ENCODE measurements at places on chromosomes 2 and 18.

- no peak for DNase-seq
Observed at GRCh38 chr2:13050764-13051163, 334.0 kb downstream of the TRIB2 start.

GRCh38 chr2:71940695-71941094 lies 207.0 kb downstream of the CYP26B1 start:
- DNase-seq = no peak

DNA sequence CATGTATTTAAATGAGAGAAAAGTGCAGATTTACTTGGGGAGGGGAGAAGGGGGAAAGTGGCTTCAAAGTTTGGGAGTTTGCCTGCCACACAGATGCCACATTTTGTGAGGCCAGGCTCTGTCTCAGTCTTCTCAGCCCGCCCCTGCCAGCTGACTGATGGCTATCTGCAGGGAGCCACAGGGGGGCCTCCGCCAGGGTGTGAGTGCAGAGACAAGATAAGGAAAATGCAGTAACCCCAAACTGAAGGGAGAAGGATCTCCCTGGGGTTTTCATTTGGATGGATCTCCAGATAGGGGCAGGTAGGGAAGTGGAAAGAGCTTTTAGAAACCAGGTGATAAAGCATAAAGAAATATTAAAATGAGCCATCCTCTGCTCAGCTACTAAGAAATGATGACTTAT lies 128.8 kb downstream of the ZNF521 start:
- peak; percentile 68 for DNase-seq

GRCh38 chr2:64951306-64951953 lies 37.8 kb upstream of the SLC1A4 start:
- DNase-seq = no peak

DNA sequence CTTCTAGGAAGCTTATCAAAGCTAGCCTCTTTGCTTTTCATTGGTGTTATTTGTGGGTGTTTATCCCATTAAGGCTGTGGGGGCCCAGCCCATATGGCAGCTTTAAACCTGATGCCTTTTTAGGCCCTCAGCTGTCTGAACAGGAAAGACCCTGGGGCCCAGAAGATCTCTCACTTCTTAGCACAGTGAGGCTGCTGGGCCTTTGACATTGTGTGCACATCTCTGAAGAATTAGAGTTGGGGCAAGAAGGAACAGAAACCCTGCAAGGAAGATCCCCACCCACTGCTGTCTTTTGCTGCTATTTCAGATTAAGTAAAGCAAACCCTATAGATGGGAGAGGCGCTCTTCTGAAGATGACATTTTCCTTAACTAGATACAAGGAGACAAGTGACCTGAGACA lies 250.0 kb downstream of the SMAD2 start:
- no peak for DNase-seq

DNA sequence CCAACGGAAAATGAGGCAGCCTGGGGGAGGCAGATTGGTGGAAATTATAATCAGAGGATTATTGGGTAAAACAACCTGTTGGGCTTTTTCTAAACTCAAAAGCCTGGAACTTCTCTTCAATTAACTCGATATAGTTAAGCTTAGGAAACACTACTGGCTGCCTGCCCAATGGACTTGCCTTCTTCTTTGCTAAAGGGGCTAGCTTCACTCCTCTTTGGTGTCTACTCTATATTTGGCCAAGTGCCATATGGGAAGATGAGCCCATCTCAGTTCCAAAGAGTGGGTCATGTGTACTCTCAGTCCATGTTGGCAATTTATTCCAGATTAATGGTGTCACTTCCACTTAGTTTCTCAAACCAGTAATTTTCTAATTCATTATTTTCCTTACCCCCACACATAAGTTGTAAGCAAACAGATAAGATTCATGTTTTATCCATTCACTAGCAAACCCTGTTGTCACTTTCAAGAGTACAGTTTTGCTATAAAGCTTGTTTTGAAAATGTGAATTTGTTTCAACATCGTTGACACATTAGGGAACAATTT lies 34.3 kb downstream of the DARS1 start:
- no peak for DNase-seq

DNA sequence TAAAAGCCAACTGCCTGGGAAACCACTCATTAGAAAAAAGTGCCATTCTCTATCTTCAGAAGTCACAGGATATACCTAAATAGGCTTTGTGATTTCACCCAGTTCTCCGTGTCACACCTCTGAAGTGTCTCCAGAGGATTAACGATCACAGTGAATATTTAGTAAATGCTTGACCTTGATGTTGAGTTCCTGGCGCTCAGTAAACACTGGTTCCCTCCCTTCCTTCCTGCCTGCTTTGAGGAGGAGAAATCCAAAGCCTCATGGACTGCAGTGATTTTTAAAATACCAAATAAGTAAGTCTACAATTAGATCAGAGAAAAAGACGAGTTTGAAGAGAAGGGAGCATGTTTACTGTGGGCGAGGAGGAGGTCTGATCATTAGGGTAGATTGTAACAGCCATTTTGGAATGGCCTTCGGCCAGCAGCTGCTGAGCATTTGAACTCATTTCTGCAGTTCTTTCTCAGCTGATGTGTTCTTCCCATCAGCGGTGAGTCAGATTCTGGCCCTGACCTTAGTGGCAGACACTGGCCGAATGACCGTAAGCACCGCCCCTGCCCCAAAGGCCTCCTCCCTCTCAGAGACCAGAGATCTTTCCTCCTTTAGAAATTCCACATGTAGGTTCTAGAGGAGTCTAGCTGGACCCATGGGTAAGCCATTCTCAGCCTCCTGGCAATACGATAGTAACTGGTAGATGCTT lies 62.1 kb upstream of the SLC16A14 start:
- no peak for DNase-seq

GRCh38 chr2:221198309-221198708 lies 373.8 kb downstream of the EPHA4 start:
- DNase-seq = no peak

- peak; percentile 67 for DNase-seq
Observed at GRCh38 chr18:9951022-9951859, 37.4 kb downstream of the VAPA start.

DNA sequence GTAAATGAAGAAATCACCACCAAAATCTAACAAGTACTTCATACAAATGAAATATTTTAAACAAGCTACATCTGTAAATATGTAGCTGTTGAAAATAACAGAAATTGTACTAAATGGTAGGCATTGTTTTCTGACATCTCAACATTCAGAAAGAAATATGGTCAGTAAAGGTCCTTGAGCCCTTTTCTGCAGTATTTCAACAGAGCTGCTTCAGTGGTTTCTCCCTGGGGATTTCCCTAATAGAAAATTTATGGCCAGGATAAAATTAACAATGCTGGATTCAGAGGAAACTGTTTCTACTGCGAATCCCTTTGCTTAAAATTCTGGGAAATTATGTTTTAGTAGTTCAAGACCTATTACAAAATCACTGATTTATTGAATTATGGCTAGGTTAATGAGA lies 256.6 kb downstream of the PIEZO2 start:
- DNase-seq = no peak

- DNase-seq = no peak
Observed at GRCh38 chr2:45264227-45265225, 255.3 kb upstream of the SIX2 start.

GRCh38 chr2:42101206-42102023 lies 53.6 kb downstream of the PKDCC start:
- DNase-seq = peak; percentile 50

DNA sequence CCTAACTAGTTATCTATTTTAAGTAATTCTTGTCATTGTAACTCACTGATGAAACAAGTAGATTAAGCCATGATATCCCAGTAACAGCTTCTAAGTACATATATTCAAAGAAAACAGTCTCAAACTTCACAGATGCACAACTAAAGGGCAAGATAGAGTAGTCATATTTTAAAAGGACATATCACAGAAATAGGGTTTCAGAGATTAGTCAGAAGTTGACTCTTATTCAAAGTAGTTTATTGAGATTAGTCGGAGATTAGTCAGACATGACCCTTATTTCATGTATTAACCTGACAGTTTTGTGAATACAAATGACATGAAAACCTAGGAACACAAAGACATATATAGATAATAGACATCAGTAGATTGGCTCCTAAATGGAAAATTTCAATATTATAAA lies 15.9 kb upstream of the CHAC2 start:
- DNase-seq = no peak

DNA sequence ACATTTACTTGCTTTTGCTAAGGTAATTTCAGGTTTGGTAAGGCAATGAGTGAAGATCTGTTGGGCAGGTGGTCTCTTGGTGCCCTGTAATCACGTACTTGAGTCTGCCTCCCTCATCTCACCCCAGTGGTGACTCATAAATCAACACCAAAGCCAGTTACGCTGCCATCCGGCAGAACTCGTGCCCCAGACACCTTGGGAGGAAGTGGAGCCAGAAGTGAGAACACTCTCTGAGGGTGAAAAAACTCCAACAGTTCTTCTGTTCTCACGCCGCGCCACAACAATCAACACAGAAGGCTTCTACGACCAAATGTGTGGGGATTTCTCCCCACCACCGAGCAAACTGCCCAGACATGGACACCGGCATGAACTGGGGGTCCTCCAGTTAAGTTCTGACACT lies 206.2 kb downstream of the ARL4C start:
- DNase-seq = peak; percentile 85

DNA sequence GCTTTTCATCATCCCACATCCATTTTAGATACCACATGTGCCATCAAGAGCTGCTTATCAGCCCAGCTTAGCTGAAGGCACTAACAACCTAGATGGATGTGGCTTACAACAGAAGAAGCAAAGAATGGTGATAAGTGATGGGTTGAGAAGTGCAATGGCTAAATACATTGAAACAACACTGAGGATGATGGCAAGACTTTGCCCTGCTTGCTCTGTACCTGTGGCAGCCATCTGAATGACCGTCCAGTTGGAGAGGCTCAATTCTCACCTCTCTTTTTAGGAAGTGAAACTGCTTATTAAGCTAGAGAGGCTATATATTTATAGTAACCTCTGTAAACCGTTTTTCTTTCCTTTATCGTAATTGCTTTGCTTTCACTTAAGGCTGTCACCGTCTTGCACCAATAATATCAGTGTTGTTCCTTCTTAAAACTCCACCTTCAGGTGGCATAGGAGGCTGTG lies 5.7 kb downstream of the GPATCH11 start:
- no peak for DNase-seq

GRCh38 chr2:224121406-224122067 lies 82.5 kb upstream of the SERPINE2 start:
- no peak for DNase-seq

GRCh38 chr2:24919037-24919505 lies 966 bp downstream of the ADCY3 start:
- no peak for DNase-seq

Measured in hematopoietic multipotent progenitor cell (in vitro differentiated cells).